Thymus (tissue), 14 donors: ENCODE measurements at places on chromosomes 3 and 15. TPM values are rescaled to one million over a fixed set of nuclear protein-coding genes. Genes with fewer than 3 reads are reported as not detected.
A peak's percentile ranks its signal among the peaks of the same experiment; 100 is the strongest.

Gene GABRB3
- total RNA-seq: 2.8 TPM

Gene MYZAP
- 2.5 TPM for total RNA-seq

- H3K27ac ChIP-seq: peak overlapping the region; percentile 21
- no peaks in the 10 kb centered on the region for H3K27me3 ChIP-seq
- H3K36me3 ChIP-seq: no peaks in the 10 kb centered on the region
- peaks cover 16% of the 10 kb centered on the region for H3K4me1 ChIP-seq
- no peak for DNase-seq
- no peak overlapping the region for H3K4me3 ChIP-seq
Measured at GRCh38 chr15:67746022-67746421, 79.3 kb upstream of the SKOR1 start.

Gene FEZF2
- total RNA-seq: 2.9 TPM

- H3K36me3 ChIP-seq: no peaks in the 10 kb centered on the region
- no peaks in the 10 kb centered on the region for H3K27me3 ChIP-seq
- H3K27ac ChIP-seq: no peak overlapping the region
- H3K4me3 ChIP-seq: no peak overlapping the region
- DNase-seq: no peak
- H3K4me1 ChIP-seq: no peaks in the 10 kb centered on the region
Measured at GRCh38 chr15:32959077-32959476, 235.4 kb downstream of the FMN1 start.

- no peak overlapping the region for H3K4me3 ChIP-seq
Measured at GRCh38 chr3:137687181-137687879, 76.8 kb upstream of the SOX14 start.

Gene MINDY2
- 5.1 TPM for total RNA-seq

Gene MFGE8
- 21.8 TPM for total RNA-seq

Gene SEMA5B
- 0.99 TPM for total RNA-seq

DNA sequence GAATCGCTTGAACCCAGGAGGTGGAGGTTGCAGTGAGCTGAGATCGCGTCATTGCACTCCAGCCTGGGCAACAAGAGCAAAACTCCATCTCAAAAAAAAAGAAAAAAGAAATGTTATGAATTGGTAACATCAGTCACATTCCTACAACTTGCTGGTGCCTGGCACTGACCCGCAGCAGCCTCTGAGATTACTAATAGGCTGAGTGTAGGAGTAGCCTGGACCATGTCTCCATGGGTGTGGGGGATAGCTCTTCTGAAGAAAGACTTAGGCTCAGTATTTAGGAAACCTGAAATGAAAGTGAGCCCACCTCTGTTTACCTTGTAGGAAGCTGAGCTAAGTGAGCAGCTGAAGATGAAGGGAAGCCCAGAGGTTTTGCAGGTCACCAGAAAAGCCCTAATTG, 148.3 kb downstream of the LRRC28 start:
- H3K27ac ChIP-seq: no peak overlapping the region
- peaks cover 2% of the 10 kb centered on the region for H3K4me1 ChIP-seq
- no peaks in the 10 kb centered on the region for H3K36me3 ChIP-seq

DNA sequence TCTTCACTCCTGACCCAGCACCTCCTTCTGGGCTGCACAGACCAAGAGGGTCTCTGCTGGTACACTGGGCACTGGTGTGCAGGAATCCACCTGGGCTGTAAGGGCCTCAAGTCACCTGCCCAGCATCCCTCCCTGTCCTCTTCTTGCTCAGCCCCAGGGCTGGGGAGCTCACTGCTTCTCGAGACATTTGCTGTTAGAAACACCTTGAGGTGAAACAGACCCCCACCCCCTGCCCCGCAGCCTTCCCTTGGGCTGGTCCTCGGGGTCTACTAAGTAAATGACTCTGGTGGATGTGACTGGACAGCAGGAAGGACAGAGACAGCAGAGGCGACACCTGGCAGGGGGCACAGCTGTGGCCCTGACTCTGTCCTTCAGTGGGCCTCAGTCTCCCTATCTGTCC, 29.1 kb downstream of the LOXL1 start:
- no peak for DNase-seq
- H3K27ac ChIP-seq: no peak overlapping the region
- no peaks in the 10 kb centered on the region for H3K36me3 ChIP-seq
- no peak overlapping the region for H3K4me3 ChIP-seq
